Stomach (tissue), 19 donors: ENCODE measurements at places on chromosomes 2 and 18.

GRCh38 chr2:240013343-240013742 is 11.8 kb downstream of the NDUFA10 start:
- no peak for DNase-seq

GRCh38 chr2:201906777-201907562 is 100.6 kb downstream of the CDK15 start:
- DNase-seq: peak; percentile 69

DNA sequence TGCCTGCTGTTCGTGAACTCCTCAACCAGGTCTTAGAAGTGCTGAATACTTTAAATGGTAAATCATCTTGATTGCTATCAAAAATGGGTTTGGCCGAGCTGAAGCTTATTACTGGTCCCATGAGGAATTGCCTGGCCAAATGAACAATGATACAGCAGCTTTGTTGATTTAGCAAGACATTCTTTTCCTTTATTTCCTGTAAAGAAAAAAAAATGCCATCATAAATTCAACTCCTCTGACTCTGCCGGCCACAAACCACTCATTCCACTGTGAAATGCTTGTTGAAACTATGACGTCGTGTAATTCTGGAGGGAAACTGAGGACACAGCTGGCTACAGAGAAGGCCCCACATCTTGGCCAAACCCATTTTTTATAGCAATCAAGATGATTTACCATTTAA is 74.2 kb upstream of the ID2 start:
- DNase-seq: no peak

DNA sequence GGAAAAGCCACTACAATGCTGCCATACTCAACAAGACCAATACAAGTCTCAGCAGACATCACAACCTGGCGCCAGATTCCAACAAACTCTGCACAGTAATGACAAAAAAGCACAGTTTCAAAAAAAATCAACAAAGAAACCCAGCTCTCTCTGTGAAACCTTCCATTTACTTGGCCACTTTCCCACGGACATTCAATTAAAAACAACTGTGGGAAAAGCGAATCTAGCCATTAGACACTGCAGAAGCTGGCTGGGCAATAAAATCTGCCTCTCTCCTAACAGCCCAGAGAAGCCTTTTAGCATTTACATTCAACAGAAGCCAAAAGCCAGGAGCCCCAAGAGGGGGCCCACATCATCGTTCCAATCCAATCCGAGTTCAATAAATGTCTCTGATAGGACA is 128.9 kb downstream of the HDAC4 start:
- no peak for DNase-seq

- DNase-seq: no peak
These were observed 57.9 kb downstream of the SPIRE1 start for GRCh38 chr18:12599966-12600365.

DNA sequence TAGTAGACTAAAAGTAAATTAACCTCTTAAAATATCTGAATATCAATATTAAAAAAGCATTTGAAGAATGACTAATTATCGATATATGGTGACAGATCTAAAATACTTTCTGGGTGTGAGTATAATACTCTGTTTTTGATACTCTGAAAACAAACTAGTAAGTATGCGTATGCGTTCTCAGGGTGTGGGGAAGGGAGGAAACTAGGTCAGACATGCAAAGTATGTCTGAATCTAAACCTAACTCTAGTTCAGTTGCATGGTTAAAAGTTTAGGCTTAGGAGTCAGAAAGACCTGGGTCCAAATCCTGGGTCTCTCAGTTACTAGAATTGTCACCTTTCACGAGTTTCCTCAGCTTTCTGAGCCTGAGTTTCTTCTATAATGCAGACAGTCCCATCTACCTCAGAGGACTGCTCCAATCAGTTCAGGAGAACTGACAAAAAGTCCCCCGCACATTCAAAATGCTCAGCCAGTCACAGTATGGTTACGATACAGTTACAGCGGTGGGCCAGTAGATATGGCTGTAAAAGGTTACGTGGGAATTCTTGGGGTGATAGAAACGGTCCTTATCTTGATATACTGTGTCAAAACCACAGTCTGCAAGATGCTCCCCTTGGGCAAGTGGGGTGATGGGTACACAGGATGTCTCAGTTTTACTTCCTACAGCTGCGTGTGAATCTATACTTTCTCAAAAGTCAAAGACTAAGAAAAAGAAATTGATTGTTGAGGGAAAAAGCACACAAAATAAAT is 29.2 kb downstream of the UNC50 start:
- no peak for DNase-seq

- DNase-seq: no peak
These were observed 344.8 kb downstream of the MTX2 start for GRCh38 chr2:176614049-176614448.

GRCh38 chr2:191895195-191895594 is 48.3 kb upstream of the CAVIN2 start:
- no peak for DNase-seq
